SK-N-MC (cell line): ENCODE measurements at places on chromosomes 7 and 10.

GRCh38 chr7:39888171-39888853 lies 61.7 kb upstream of the CDK13 start:
- DNase-seq: no peak

GRCh38 chr10:48817141-48817540 lies 122.5 kb downstream of the LRRC18 start:
- no peak for DNase-seq

DNA sequence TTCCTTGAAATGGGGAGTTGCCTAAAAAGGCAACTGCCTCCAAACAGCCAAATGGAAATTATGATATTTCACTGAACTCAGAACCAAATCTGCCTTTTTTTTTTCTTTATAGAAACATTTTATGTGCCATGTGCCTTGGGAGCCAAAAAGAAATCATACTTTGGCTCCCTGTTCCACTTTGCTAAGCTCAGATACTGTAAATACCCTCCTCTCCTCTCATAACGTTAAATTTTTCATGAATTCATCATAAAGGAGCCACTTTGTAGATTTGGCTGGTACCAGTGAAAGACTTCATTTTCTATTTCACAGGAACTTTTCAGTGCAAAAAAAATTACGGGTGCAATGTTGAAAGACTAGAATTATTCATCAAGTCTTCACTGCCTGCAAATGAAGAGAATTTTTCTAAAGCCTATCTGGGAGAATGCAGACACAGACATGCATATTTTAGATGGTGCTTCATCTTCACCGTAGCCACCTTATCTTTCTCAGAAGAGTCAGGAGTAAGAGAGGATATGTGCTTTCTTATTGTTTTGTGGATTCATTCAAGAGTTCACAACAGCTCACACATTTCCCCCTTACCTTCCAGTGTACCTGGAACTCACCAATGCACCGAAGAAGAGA lies 742.3 kb upstream of the GALNT17 start:
- DNase-seq: no peak

- no peak for DNase-seq
Observed at GRCh38 chr7:40470817-40471216, 336.0 kb downstream of the SUGCT start.

DNA sequence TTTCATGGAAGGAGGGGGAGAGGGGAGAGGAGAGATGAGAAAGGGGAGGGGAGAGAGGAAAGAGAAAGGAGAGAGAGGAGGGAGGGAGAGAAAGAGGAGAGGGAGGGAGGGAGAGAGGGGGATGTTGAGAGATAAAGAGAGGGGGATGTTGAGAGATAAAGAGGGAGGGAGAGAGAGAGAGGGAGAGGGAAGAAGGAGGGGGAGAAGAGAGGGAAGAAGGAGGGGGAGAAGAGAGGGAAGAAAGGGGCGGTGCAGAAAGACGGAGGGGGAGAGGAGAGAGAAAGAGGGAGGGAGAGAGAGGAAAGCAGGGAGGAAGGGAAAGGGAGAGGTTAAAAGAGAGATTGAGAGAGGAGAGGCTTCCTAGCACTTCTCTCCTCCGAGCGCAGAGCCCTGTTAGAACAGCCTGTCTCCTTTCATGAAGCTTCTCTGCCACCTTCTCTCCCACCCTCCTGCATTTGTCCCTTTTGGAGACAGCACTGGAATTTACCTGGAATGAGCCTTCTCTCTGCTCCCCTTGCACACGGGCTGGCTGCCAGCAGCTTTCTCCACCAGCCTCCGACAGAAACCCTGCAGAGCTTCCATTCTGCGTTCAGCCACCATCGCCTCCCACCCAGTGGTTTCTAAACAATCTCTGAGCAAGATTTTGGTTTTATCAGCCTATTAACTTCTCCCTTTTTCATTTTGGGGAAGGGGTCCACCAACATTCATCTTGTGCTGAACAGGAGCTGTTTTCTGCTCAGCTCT lies 74.0 kb upstream of the CARD11 start:
- no peak for DNase-seq

DNA sequence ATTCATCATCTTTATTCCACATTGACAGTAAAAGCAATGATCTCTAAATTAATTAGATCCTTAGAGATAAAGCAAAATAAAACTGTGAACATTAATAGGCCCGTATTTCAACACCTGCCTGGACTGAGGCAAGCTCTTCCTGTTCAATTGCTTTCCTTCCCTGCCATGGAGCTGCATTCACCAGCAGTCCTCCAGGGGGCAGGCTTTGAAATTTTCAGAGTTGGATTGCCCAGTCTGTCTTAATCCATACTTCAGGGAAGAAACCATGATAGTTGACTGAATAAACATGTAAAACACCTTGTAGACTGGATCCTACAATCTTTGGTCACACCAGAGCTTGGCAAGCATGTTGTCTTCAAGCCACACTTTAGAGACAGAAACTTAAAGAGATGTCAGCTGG lies 936.6 kb downstream of the NRG3 start:
- no peak for DNase-seq

GRCh38 chr7:12827920-12828319 lies 140.5 kb downstream of the ARL4A start:
- no peak for DNase-seq

GRCh38 chr7:100247152-100247757 lies 27.5 kb downstream of the PVRIG start:
- DNase-seq: no peak

GRCh38 chr7:54678763-54679489 lies 80.1 kb downstream of the SEC61G start:
- DNase-seq: no peak

GRCh38 chr10:83212632-83213334 lies 926.5 kb upstream of the GHITM start:
- DNase-seq: no peak

DNA sequence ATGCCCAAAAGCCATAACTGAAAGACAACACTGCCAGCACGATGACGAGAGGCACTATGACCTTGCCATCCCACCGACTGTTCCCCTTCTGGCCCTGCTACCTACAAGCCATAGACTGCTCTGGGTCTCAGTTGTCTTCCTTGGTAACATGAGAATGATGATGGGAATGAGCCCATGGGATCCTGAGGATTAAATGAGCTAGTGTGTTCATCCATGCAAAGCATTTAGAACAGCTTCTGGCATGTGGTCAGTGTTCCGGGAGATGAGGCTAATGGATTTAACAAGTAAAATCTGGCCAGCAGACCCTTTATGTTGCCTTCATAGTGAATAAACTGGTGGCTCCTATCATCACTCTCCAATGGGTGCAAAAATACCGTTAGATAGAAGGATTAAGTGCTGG lies 62.4 kb upstream of the WDR11 start:
- DNase-seq: no peak

GRCh38 chr7:159036916-159037605 lies 107.6 kb downstream of the VIPR2 start:
- DNase-seq: no peak

DNA sequence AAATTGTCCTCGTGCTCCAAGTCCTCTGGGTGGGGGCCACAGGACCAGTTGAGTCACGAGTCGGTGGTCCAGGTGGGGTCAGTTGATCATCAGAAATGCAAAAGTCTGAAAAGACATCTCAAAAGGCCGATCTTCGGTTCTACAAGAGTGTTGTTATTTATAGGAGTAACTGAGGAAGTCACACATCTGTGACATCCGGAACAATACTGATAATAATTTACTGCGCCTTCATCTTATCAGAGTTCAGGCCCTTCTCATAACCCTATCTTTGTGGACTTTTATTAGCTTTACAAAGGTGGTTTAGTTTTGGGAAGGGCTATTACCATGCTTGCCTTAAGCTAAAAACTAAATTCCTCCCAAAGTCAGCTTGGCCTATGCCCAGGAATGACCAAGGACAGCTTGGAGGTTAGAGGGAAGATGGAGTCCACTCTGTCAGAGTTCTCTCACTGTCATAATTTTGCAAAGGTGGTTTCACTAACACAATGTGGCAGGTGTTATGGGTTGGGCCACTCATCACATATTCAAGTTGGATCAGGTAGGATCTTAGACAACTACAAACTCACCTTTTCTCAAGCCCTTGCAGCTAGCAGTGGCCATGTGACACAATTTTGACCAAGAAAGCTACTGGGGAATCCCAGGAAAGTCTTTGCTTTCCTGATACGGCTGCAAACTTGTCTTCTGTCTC lies 54.7 kb upstream of the CHST3 start:
- no peak for DNase-seq

DNA sequence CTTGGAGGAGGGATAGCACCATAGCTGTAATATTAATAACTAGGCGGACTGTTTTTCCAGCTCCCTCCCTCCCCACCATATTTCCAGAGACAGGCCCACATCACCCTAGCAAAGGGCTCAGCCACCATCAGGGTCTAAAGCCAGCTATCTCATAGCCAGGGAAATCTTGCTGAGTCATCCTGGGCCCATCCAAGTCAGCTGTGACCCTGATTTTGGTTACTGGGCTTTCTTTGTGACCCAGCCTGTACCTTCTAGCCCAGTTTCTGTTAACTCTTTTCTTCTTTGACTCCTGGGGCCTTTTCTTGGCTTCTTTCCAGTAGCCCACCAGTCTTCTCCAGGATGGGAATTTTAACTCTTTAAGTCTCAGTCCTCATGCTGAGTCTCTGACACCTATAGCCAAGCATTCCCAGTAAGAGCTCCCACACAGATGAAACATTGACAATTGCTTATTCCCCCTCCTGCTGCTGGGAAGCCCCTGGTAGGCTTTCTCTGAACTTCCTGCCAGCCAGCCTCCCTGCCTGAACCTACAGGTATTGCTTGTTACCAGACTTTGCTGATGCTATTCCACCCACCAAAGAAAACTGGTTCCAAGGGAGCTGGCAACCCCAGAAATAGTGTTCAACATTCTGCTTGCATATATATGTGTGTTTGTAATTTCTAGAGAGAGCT lies 34.8 kb upstream of the ADO start:
- DNase-seq: no peak

GRCh38 chr10:7915923-7916536 lies 97.7 kb downstream of the TAF3 start:
- no peak for DNase-seq

GRCh38 chr10:101772017-101772894 lies 3.7 kb downstream of the FGF8 start:
- no peak for DNase-seq

DNA sequence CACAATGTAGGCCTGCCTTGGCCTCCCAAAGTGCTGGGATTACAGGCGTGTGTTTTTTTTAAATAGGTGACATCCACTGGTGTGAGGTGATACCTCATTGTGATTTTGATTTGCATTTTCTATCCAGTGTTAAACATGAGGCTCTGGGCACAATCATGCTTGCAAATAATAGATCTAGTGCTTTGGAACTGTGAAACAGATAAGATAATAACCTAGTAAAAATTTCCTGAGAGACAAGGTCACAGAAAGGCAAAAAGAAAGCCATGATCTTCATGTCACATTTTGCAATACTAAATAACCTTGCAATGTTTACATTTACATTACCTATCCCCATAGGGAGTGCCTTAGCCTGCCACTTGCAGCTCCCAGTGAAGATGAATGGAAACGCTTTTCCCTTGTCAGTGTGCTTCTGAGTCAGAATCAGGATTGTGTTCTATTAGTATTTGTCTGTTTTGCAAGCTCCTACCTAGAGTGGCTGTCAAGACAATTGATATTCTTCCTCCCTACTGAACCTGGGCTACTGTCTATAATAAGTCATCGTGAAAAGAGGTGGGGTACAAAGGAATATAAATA lies 256.5 kb downstream of the PHTF2 start:
- no peak for DNase-seq

DNA sequence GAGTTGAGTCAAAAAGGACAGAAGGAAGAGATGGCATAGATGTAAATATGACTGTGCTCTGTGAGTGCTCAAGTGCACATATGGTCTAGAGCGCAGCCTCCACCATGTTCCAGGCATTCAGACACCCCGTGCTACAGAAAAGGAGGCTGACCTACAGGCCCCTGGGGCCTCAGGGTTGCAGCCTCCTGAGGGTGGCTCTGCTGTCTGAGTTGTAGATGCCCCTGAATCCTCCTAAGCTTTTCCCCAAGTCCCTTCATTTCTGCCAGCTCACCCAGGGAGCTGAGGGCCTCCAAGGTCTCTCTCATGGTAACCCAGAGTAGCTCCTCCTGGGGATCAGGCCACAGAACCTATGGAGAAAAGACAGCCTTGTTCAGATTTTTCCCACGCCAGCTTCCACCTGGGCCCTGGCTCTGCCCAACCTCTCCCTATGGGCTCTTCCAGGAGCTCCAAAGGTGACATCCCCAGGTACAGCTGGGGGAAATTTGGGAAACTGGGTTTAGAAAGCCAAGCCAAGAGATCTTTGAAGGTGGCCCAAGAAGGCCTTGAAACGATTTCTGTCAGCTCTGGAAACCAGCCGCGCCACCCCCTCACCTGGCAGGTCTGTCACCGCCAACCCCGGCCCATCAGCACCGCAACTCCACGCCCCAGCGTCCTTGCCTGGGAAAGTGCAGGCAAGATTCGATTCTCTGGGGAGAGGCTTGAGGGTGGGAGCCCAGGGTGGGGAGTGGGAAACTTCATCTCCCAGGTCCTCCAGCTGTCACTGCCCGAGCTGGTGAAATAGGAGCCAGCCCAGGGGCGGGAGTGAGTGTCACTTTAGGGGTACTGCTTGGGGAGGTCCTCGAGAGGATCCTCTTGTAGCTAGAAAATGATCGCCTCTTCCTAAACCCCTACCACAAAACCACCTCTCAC lies 2.4 kb downstream of the ZNF467 start:
- DNase-seq: no peak

DNA sequence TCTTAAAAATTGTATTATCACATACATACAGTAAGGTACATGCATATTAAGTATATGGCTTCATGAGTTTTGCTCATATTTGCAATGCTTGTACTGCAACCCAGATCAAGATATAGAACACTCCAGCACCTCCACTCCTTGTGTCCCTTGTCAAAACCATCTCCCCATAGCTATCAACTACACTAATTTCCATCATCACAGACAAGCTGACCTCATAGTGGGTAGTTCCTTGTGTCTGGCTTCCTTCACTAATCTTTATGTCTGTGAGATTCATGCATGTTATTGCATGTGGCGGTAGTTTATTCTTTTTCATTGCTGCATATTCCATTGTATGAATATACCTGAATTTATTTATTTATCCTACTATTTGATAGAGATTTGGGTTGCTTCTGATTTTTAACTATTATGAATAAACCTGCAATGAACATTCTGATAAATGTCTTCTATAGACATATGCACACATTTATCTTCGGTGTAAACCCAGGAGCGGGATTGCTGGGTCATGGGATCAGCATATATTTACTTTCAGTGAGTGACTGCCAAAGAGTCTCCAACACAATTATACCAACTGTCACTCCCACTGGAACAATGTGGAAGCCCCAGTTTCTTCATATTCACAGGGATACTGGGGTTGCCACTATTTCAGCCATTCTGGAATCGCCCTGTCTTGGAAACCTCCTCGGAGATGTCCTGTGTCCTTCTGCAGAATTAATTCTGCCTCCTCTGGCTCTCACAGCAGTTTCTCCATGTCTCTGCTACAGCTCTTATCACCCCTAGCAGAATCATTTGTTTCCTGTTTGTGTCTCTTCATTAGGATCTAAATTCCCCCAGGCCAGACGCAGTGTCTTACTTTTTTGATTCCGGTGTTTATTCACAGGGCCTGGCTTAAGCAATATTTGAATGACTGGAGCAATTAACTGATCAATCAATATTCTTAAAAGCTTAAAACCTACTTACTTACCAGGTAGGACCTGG lies 14.7 kb upstream of the ADAM12 start:
- no peak for DNase-seq
